ENCODE measurements at places on chromosomes 7 and 10. TPM values are rescaled to one million over a fixed set of nuclear protein-coding genes. Genes with fewer than 3 reads are reported as not detected.

DNA sequence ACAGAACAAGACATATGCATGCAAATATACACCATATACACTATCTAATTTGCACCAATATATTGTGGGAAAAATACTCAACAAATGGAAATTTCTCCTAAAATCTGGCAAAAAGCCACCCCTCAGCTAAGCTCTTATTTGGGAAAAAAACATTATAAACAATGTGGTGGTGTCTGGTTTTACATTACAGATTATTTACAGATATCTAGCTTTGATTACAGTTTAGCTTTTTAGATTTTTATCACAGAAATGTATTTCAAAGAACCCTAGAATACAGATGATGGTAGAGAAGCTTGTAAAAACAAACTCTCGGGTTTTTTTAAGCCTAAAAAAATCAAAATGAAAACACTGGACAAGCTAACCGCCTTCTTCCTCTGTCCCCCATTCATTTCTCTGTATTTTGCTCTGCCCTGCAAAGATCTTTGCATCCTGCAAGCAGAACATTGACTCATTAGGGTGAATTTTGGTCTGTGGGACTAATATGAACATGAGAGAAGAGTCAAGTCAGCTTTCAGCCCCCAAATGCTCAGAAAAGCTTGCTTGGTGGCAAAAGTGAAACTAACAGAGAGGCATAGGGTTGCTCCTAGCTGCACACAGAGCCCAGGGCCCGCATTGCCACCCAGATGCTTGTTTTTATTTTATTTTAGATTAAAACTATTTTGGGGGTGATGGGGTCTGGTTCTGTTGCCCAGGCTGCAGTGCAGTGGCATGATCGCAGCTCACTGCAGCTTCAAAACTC, 88.8 kb upstream of the LYZL1 start:
- no peak for DNase-seq

OR6B1 gene
- polyA plus RNA-seq: 0.03 TPM

CNPY1 gene
- polyA plus RNA-seq: not detected

SHLD2 gene
- polyA plus RNA-seq: 43.5 TPM

HEPACAM2 gene
- polyA plus RNA-seq: 5.5 TPM

DNA sequence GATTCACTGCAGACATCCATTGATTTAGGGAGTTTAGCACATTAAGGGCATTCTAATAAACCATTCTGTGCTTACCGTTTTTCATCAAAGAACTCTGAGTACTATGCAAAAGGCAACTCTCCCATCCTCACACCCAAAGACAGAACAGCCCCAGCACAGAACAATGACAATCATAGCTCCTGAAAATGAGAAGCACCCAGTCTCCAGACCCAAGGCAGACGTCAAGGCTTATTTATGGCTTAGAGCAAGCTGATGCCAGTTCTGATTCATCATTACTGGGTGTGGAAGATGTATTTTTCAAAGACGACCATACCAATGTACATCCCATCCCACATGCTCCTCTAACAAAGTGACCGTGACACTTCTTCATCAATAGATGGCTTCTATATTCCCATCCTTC, 67.6 kb downstream of the OSBPL3 start:
- DNase-seq: no peak

DNA sequence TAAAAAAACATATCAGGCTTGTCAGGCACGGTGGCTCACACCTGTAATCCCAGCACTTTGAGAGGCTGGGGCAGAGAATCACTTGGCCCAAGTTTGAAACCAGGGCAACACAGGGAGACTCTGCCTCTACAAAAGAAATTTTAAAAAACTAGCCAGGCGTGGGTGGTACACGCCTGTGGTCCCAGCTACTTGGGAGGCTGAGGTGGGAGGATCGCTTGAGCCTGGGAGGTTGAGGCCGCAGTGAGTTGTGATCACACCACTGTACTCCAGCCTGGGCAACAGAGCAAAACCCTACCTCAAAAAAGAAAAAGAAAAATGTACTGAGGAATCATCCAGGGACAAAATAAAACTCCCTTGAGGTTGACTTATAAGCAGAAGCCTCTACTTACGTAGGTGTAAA, 149.9 kb upstream of the KLF14 start:
- DNase-seq: no peak

SERPINE1 gene
- 1.1 TPM for polyA plus RNA-seq

ZNF503 gene
- polyA plus RNA-seq: 48.0 TPM

DNA sequence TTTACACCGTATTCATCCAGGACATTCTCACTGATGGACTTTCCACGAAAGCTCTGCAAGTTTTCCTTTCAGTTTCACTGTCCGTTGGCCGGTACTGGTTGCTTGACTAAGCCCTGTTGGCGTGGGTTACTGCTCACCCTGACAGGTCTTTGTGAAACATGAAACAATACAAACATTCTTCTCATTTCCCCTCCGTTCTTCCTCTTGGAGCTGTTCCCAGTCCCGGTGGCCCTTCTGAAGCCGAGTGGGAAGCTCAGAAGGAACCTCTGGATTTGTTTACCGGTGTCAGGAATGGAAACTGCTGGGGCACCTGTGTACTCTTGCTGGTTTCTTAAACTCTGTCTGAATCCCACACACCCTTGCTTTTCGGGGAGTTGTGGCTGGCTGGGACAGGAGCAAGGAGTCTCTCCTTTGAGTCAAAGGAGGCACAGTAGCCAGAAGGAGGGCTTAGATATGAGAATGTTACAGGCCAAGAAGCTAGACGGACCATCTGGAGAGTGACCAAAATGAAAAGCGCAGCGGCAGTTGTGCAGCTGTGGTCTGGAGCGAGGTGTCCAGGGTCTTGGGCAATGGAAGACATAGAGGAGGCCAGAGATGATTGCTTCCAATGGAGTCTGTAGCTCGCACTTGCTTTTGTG, 45.7 kb downstream of the LYZL2 start:
- DNase-seq: peak; percentile 54

DNA sequence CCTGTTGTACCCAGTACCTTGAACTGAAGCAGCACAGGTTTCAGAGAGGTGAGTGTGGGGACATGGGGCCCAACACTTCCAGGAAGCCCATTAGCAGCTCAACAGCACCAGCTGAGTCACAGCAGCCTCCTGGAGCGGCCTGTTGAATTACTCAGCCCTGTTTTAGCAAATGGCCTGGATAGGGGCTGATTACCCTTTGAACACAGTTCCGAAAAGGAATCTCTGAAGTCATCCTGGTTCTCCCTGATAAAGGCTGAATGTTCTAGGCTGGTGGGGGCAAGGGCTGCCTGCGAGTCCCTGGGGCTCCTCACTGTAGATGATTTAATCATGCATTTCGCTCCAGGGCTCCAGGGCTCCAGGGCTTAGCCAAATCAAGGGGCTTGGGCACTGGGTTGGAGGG, 287.5 kb downstream of the GRID1 start:
- DNase-seq: no peak

RAB19 gene
- polyA plus RNA-seq: 3.3 TPM

CALY gene
- polyA plus RNA-seq: 0.54 TPM

DNA sequence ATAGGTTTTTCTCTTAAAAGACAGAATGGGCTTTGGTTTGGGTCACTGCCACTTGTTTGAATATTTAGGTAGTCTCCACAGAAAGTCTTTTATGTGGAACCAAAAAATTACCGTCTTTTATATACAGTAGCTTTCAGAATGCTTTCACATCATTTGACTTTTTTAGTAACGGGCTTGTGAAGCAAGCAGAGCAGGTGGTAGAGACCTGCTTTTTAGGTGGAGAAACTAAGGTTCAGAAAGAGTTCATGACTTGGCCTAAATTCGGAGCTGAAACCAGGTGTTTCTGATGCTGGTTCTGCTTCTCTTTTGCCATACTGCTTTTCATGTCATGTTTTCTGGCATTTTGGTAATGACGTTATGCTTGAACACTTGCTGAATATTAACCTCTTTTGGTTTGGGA, 36.3 kb downstream of the GARS1 start:
- no peak for DNase-seq

- peak; percentile 45 for DNase-seq
These were observed 75.7 kb downstream of the IMMP2L start for GRCh38 chr7:111486472-111487142.
